ENCODE measurements at places on chromosomes 2 and 18. TPM values are rescaled to one million over a fixed set of nuclear protein-coding genes. Genes with fewer than 3 reads are reported as not detected.

DNA sequence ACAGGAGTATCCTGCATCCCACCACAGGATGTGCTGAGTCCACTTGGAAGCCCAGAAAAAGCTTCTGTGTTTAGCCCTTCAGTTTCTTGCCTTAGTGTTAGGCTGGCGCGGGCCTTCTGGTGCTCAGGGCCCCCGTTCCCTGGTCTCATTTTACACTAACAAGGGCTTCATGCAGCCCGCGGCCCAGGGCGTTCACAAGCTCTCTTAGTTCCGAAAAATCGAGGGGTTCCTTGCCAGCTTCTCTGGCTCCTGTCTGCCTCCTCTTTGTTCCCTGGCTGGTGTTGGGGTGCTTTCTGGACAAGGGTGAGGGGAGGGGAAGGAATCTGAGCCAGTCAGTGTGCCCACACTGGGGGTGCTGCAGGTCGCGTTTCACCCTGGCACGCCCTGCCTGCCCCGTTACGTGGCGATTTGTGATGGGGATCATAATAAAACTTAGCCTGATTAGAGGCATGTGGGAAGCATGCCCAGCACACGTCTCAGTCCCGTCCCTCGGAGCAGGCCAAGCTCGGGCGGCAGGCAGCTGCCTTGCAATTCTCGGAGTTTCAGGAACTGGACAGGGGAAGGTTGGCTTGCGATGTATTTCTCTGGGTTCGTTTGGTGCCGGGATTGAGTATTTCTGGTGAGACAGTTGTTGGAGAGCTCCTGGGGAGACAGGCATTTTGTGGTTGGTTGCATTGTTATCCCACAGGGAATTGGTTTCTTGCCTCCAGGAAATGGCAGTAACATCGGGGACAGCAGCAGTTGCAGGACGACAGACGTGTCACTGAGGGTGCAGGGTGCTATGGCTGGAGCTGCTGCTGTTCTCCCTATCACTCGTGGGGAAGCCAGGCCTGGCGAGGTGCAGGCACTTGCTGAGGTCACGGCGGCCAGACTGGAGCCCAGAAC is 22.9 kb downstream of the SH3BP4 start:
- no peaks in the 10 kb centered on the region for H3K36me3 ChIP-seq
- peaks cover 57% of the 10 kb centered on the region for H3K4me1 ChIP-seq
- no peak for DNase-seq
- peak overlapping the region; percentile 44 for H3K27ac ChIP-seq
- no peaks in the 10 kb centered on the region for H3K27me3 ChIP-seq

DNA sequence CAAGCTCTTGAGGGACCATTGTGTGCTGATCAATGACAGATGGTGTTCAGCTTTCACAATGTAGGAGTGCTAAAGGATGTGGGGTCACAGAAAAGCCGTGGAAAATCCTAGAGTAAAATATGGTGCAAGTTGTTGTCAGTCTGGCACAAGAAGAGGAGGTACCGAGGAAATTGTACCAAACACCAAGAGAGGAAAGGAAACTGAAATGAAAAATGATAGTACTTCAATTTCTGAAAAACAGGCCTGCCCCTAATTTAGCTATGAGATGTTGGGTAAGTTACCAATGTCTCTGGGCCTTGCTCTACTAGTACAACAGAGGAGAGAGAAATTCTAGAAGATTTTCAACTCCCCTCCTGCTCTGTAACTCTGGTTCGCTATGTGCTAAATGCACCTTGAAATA is 78.8 kb upstream of the PELI1 start:
- H3K27ac ChIP-seq, result no peak overlapping the region
- no peak for DNase-seq
- no peaks in the 10 kb centered on the region for H3K27me3 ChIP-seq
- H3K36me3 ChIP-seq, result no peaks in the 10 kb centered on the region
- no peak overlapping the region for H3K4me3 ChIP-seq

DNA sequence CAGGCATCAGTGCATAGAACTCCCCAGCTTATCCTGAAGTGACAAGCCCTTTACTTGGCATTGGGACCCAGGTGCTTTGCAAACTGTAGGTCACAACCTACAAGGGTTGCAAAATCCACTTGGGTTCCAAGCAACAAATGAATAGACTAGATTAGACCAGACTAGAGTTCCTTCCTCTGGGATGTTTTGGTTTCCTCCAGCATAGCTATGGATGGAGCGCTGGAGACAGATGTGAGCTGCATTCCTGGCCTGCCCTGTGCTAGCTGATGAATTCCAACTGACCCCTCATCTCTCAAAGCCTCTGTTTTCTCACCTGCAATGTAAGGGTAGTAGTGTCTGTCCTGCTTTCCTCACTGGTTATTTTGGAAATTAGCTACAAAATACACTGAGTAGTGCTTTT is 86.2 kb downstream of the NPAS2 start:
- H3K27ac ChIP-seq, result no peak overlapping the region
- DNase-seq, result no peak
- peaks cover 9% of the 10 kb centered on the region for H3K4me1 ChIP-seq

The SUPT7L gene
- total RNA-seq, result 18.5 TPM

- H3K27ac ChIP-seq, result no peak overlapping the region
- H3K4me1 ChIP-seq, result peaks cover 5% of the 10 kb centered on the region
- no peaks in the 10 kb centered on the region for H3K36me3 ChIP-seq
- H3K27me3 ChIP-seq, result no peaks in the 10 kb centered on the region
- no peak overlapping the region for H3K4me3 ChIP-seq
Measured at GRCh38 chr18:3912705-3913104, 462.7 kb downstream of the TGIF1 start.

GRCh38 chr2:239241431-239241960 is 159.3 kb downstream of the HDAC4 start:
- H3K27me3 ChIP-seq, result no peaks in the 10 kb centered on the region
- peaks cover 77% of the 10 kb centered on the region for H3K4me1 ChIP-seq
- H3K36me3 ChIP-seq, result no peaks in the 10 kb centered on the region
- DNase-seq, result no peak

The RFTN2 gene
- total RNA-seq, result 5.8 TPM

The ANKRD44 gene
- 44.6 TPM for total RNA-seq

The SERPINB11 gene
- total RNA-seq, result not detected

The CLEC4F gene
- total RNA-seq, result 0.63 TPM

- DNase-seq, result no peak
- peaks cover 48% of the 10 kb centered on the region for H3K4me1 ChIP-seq
- no peaks in the 10 kb centered on the region for H3K27me3 ChIP-seq
- H3K4me3 ChIP-seq, result no peak overlapping the region
- peak overlapping the region; percentile 32 for H3K27ac ChIP-seq
Measured at GRCh38 chr2:55365303-55365702, 54.4 kb downstream of the CCDC88A start.

- H3K27ac ChIP-seq, result peak overlapping the region; percentile 50
- DNase-seq, result no peak
- no peak overlapping the region for H3K4me3 ChIP-seq
- H3K27me3 ChIP-seq, result no peaks in the 10 kb centered on the region
- no peaks in the 10 kb centered on the region for H3K36me3 ChIP-seq
Measured at GRCh38 chr18:2855560-2856350, 8.9 kb downstream of the EMILIN2 start.

The DAW1 gene
- total RNA-seq, result 0.26 TPM

DNA sequence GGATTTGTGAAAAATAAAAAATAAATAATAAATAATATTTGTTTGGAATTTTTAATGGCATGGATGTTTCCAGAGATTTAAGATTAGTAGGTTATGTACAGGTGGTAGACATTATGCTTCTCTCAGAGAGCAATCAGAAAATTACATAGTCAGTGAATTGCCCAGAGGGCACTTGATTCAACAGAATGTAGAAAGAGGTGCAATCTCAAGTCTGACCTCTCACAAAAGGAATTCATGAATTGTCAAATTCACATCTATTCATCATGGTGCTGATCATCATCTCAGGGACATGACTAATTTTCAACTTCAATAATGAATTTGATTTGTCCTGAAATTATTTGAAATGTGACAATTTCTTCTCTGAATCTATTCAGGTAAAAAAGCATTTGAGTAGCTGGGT is 172.5 kb downstream of the PDE11A start:
- no peak overlapping the region for H3K27ac ChIP-seq
- no peak for DNase-seq
- no peak overlapping the region for H3K4me3 ChIP-seq
- no peaks in the 10 kb centered on the region for H3K36me3 ChIP-seq
- no peaks in the 10 kb centered on the region for H3K27me3 ChIP-seq

GRCh38 chr2:235021752-235022151 is 69.9 kb downstream of the SH3BP4 start:
- H3K27me3 ChIP-seq, result no peaks in the 10 kb centered on the region
- H3K36me3 ChIP-seq, result no peaks in the 10 kb centered on the region
- peaks cover 36% of the 10 kb centered on the region for H3K4me1 ChIP-seq
- H3K4me3 ChIP-seq, result no peak overlapping the region

The STPG4 gene
- total RNA-seq, result not detected

GRCh38 chr2:134288814-134289213 is 34.9 kb downstream of the MGAT5 start:
- no peak overlapping the region for H3K4me3 ChIP-seq
- no peaks in the 10 kb centered on the region for H3K36me3 ChIP-seq
- no peaks in the 10 kb centered on the region for H3K4me1 ChIP-seq
- H3K27me3 ChIP-seq, result no peaks in the 10 kb centered on the region
- no peak overlapping the region for H3K27ac ChIP-seq

All from esophagus muscularis mucosa (tissue), 4 donors.